ENCODE measurements at places on chromosomes 6 and 20. TPM values are rescaled to one million over a fixed set of nuclear protein-coding genes. Genes with fewer than 3 reads are reported as not detected.

The HCK gene
- total RNA-seq: 0.14 TPM

The EYS gene
- not detected for total RNA-seq

The ANGPT4 gene
- not detected for total RNA-seq

The TCF21 gene
- total RNA-seq: not detected

The EPB41L1 gene
- total RNA-seq: 0.30 TPM

The PKIB gene
- total RNA-seq: 0.54 TPM

GRCh38 chr6:152981219-152981618 is 1.6 kb downstream of the FBXO5 start:
- no peak for DNase-seq

DNA sequence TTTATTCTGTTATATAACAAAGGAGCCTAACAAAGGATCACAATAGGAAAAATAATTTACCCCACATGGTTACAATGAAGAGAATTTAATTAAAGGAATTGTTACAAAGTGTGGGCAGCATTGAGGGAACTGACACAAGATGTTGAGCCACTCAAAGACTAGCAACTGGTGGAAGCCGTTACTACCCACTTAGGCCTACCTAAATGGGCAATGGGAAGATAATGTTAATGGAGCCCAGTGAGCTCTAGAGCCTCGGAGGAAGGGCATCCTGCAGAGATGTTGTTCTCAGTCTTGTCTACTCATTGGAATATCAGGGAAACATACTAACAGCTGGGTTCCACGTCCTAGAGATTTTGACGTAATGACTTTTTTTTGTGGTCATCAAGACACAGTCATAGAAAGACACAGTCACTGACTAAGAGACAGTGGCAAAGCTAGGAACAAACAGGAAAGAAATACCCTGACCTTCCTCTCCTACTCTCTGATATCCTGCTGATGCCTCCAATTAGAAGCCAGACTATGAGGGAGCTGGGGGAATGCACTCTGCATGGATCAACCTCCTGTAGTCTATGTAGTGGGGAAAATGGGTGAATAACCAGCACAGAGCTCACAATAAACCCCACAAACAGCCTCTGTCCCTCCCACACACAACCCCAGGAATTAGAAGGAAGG is 523.8 kb upstream of the FLRT3 start:
- DNase-seq: no peak

DNA sequence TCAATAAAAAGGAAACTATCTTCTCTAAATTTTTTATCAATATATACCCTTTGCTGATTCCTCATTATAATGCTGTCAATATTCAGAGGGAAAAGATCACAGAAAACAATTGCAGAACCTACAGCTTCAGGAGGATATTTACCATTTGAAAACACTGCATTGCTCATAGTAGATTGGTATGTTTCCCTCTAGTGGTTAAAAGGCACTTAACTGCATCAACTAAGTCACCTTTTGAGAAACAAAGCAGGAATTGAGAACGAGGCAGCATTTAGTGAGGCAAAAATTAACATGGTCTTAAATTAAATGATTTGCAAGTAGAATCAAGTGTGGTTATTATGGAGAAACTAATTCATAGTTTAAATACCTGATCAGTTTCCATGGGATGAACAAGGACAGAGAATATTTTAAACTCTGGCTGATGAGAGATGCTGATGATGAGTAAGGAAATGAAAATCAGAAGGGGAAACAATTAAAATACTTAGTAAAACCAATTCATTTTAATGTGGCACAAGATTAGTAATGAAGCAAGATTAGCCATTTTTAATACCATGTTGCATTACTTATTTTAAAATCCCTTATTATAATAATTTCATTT is 642.1 kb downstream of the EPHA7 start:
- DNase-seq: no peak

DNA sequence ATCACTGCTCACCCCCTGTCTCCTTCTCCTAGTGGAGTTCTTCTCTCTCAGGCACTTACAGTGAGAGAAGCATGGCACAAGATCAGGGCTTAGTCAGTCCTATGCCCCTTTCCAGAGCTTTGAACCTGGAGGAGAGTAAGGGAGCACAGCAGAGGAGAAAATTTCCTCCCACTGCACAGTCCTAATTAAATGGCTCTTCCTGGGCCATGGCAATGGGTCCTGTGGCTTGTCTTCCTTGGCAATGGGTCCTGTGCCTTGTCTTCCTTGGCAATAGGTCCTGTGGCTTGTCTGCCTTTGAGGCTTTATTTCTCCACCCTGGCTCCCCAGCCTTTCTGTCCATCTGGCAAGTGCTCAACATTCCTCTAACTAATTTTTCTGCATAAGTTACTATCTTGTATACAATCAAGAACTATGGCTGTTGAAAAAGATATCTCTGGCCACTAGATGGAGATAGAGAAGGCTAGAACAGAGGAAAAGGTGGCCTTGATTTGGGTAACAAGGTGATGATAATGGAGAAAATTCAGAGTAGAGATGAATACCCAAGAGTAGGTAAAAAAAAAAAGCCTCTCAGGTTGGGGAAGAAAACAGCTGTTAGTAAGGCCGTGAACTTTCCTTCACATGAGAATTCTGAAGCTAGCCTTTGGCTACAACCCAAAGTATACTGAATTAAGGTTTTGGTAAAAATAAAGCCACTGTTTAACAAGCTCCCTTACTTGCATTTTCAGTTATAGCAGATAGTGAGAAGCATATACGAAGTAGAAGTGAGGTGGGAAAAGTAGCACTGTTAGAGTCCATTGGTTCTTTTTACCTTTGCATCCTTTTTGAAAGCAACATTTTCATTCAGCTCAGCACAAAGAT is 504.9 kb downstream of the DOK5 start:
- DNase-seq: no peak

DNA sequence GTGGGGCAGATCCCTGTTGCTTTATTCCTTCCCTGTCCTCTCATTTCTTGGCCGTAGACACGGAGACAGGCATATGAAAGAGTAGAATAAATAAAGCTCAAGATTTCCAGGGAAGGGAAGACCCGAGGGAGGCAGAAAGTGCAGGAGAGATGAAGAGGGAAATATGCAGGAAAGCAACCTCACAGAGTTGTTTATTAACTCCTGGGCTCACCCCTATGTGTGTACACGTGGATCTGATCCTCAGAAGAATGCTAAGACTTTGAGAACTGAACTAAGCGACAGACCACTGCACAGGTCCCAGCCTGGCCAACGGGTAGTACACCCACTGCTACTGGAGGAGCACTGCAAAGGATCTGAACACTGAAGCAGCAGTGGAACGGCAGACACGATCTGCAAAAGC is 156.2 kb downstream of the KIF16B start:
- no peak for DNase-seq

- no peak for DNase-seq
These were observed 65.4 kb downstream of the ARHGAP18 start for GRCh38 chr6:129644567-129645015.

DNA sequence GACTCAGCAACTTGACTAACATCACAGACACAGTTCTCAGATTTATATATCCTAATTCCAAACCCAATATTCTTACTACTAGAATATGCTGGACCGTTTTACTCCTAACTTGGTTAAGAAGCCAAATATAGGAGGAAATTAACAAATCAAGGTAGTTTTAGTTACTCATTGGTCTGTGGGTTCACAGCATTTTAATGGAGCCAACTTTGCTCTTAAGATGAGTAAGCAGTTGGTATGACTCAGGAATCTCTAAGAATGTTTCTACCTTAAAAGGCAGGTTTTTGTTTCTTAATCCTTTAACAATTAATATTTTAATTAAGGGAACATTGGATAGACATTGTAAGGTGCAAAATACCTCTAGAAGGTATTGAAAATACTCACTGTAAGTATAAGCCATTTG is 31.6 kb downstream of the OPRM1 start:
- DNase-seq: no peak

GRCh38 chr20:57108742-57109570 is 157.5 kb downstream of the BMP7 start:
- no peak for DNase-seq

GRCh38 chr20:63349516-63349895 is 11.6 kb downstream of the CHRNA4 start:
- no peak for DNase-seq

GRCh38 chr20:40769677-40770285 is 80.7 kb upstream of the MAFB start:
- peak; percentile 23 for DNase-seq

DNA sequence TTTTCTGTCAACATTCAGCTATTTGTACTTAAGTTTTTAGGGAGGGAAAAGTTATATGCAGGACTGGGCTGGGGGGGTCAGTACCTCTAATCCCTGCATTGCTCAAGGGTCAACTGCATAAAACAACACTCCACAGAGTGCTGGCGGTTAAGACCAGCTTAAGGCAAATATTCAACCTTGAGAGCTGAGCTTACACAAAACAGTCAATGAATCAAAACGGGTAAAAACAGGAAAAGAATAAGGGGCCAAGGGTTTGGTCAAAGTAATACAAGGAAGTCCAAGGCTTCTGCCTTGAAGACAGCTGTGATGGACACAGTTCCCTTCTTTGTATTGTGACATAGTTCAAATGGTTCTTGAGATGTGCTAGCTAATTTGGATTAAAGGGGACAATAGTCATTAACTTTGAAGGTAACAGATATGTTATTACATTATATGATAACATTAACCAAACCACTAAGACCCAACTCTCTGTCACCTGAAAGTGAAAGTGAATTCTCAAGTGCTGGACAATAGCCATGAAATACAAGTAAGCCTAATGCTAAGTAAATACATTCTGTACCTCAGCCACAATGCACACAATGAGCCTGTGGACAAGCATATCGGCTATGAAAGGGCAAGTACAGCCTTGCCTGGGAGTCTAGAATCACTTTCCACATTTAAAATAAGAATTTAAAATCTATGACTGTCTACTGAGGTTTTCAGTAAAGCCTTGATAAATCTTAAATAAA is 106.8 kb downstream of the PDE10A start:
- DNase-seq: no peak

DNA sequence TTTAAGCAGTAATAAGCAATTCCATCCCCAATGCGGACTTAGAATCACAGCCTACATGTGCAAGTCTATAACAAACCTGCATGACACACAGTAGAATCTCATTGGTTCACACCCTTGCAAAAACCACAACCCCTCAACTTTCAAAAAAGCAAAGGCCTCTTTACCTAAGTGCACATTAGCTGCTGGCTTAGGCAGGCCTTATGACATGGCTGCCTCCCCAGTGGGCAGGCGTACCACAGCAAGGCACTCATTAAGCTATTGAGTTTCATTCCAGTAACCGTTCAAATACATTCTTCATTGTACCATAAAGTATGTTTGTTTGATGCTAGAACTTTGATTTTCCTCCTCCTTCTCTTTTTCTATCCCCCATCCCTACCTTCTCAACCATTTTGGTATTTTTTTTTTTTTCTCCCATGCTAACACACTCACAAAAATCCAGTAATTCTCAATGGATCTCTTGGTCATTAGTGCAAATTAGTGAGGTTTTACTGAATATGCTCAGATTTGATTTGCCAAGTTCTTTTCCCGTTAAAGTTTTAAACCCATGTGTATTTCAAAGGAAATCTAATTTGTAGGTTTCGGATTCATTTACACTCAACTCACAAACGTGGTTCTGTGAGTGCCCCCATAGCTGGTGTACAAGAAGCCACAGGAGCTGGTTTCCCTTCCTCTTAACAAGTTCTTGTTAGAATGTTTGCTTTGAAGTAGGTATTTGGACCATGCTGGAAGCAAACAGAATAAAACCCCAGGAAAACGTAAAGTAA is 460.4 kb upstream of the RUNX2 start:
- DNase-seq: no peak

- no peak for DNase-seq
These were observed 45.9 kb downstream of the BMP7 start for GRCh38 chr20:57220337-57221145.

DNA sequence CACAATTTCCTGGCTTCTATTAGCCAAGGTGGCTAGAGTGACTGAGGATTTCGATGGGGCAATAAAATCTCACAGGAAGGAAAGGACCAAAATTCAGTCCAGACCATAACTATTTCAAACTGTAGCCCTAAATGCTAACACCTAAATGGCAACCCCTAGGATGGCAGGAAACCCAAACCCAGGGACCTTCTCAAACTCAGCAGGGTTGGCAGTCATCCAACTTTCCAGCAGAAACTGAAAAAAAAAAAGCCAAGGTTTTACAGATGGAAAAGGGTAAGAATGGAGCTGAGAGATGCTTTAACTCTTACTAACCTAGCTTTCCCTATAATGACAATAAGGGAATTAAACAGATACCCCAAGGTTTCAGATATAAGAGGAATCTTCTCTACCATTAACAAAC is 10.5 kb downstream of the IBTK start:
- DNase-seq: no peak

GRCh38 chr6:134245706-134246105 is 72.2 kb downstream of the SGK1 start:
- DNase-seq: no peak

GRCh38 chr6:104699593-104700329 is 160.0 kb downstream of the HACE1 start:
- DNase-seq: no peak

DNA sequence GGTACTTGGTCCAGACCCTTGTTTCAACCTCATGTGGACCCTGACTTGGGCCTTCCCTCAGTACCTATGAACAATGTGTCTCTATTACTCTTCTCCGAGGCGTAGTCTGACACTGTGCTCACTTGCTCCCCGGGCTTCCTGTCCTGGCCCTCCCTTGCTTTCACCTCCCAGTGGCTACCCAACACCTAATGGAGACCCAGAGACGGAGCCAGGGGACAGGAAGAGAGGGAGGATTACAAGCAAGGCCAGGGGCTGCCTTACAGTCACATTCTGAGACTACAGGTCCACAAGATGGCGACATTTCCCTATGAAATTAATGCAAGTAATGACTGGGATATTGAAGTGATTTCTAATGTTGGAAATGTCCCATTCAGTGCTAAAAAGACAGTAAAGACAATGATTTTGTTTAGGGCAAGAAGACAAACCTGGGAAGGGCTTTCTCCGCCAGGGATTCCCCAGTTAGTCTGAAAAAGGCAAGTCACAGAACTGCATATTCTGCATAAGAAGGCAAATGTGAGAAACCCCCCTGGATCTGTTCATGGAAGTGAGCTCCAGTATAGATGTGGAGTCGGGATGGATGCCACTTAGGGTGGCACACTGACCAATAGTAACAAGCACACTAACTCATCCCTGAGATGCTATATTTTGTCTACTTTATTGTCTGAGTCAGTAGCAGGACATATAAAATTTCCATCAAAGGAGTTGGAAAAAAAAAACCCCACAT is 44.0 kb upstream of the ZBTB24 start:
- DNase-seq: peak; percentile 74

DNA sequence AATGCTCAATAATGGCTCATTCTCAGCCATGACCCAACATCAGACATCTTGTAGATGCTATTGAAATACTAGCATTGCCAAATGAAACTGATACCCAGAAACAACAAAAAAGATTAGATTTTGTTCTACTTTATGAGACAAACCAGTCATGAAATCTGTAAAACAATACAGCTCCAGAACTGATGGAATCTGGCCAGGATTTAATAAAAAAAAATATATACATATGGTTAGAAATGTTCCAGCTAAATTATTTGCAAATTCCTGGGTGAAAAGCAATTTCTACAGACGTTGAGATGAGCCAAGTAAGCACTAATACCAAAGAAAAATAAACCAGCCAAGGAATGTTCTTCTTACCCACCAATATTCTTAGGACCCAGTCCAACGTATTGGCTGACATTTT is 201.3 kb downstream of the EPHA7 start:
- no peak for DNase-seq

All from CD8-positive, alpha-beta T cell (primary cell).